ENCODE measurements at places on chromosomes 1 and 21.
A peak's percentile ranks its signal among the peaks of the same experiment; 100 is the strongest.

GRCh38 chr1:54696262-54696661, 19.4 kb upstream of the TTC4 start:
- no peak overlapping the region for H3K4me3 ChIP-seq
- H3K4me1 ChIP-seq: no peaks in the 10 kb centered on the region
- H3K27ac ChIP-seq: no peak overlapping the region
- H3K36me3 ChIP-seq: no peaks in the 10 kb centered on the region

- no peak overlapping the region for H3K4me3 ChIP-seq
- no peak for DNase-seq
- no peaks in the 10 kb centered on the region for H3K4me1 ChIP-seq
- no peaks in the 10 kb centered on the region for H3K27me3 ChIP-seq
Measured at GRCh38 chr1:35797380-35797779, 10.4 kb upstream of the AGO4 start.

- DNase-seq: no peak
- peak overlapping the region; percentile 30 for H3K4me3 ChIP-seq
- H3K4me1 ChIP-seq: peaks cover 20% of the 10 kb centered on the region
Measured at GRCh38 chr1:229894532-229894931, 172.5 kb upstream of the GALNT2 start.

GRCh38 chr1:54970901-54971300, 9.5 kb upstream of the TMEM61 start:
- H3K4me3 ChIP-seq: no peak overlapping the region
- no peak overlapping the region for H3K27ac ChIP-seq
- no peaks in the 10 kb centered on the region for H3K27me3 ChIP-seq
- H3K4me1 ChIP-seq: peaks cover 7% of the 10 kb centered on the region

DNA sequence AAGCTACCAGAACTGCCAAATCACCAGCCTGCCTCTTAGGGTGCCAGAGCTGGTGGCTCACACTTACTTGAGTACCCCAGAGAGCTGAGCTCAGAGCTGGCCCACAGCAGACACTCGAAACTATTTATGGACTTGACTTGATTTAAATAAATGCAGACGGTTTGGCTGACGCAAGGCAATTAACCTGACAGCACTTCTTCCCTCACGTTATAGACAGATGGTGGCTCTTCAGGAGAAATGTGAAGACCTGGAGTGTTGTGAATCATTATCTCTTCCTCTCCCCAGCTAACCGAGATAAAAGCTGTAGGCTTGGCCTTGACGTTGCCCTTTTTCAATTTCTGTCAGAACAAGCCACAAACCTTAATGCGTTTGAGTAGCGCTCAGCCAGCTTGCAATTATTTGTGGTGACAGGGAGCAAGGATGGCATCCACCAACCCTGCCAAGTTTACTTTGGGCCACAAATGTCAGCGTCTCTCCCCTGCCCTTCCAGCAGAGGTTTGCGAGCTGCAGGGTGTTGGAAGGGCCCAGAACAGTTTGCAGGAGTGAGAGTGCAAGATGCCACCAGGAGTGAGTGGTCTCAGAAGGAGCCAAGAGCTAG, 34.0 kb upstream of the BCAR3 start:
- H3K4me3 ChIP-seq: no peak overlapping the region
- no peaks in the 10 kb centered on the region for H3K36me3 ChIP-seq
- no peaks in the 10 kb centered on the region for H3K27me3 ChIP-seq
- H3K4me1 ChIP-seq: no peaks in the 10 kb centered on the region
- DNase-seq: no peak

GRCh38 chr21:25350056-25350455, 257.2 kb downstream of the MRPL39 start:
- H3K36me3 ChIP-seq: no peaks in the 10 kb centered on the region
- no peak overlapping the region for H3K27ac ChIP-seq
- no peaks in the 10 kb centered on the region for H3K4me1 ChIP-seq
- no peak overlapping the region for H3K4me3 ChIP-seq
- DNase-seq: peak; percentile 39
- no peaks in the 10 kb centered on the region for H3K27me3 ChIP-seq

DNA sequence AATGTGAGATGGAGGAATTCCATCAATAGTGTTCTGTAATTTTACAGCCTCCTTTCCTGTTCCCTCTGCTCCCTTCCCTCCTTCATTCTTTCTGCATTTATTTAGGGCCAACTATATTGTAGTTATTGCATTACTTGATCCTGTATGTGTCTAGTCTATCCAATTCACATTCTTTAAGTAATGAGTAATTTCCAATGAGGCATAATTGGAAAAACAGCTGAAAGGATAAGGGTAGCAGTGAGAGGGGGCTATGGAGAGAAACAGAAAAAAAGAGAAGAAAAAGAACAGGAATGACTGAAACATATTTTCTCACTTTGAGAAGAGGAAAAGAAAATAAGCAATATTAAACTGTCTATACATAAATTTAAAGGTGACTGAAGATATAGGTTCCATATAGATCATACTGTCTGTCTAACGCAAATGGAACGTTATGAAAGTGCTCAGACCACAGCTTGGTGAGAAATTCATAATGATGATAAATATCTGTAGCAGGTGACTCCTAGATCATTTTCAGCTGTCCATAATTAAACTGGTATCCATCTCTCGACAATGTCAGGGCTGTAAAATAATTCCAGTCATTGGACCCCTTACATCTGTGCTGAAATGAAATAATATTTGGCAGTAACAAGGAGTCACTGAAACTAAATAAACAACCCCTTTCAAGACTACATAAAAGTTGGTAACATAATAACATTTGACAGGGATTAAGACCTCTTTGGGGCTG, 61.8 kb downstream of the SPAG17 start:
- no peak for DNase-seq
- no peaks in the 10 kb centered on the region for H3K4me1 ChIP-seq
- no peaks in the 10 kb centered on the region for H3K36me3 ChIP-seq
- no peak overlapping the region for H3K4me3 ChIP-seq
- no peak overlapping the region for H3K27ac ChIP-seq

- H3K27ac ChIP-seq: no peak overlapping the region
- peak; percentile 75 for DNase-seq
- no peaks in the 10 kb centered on the region for H3K36me3 ChIP-seq
- H3K27me3 ChIP-seq: no peaks in the 10 kb centered on the region
- no peaks in the 10 kb centered on the region for H3K4me1 ChIP-seq
Measured at GRCh38 chr1:177385760-177386698, 215.3 kb downstream of the BRINP2 start.

DNA sequence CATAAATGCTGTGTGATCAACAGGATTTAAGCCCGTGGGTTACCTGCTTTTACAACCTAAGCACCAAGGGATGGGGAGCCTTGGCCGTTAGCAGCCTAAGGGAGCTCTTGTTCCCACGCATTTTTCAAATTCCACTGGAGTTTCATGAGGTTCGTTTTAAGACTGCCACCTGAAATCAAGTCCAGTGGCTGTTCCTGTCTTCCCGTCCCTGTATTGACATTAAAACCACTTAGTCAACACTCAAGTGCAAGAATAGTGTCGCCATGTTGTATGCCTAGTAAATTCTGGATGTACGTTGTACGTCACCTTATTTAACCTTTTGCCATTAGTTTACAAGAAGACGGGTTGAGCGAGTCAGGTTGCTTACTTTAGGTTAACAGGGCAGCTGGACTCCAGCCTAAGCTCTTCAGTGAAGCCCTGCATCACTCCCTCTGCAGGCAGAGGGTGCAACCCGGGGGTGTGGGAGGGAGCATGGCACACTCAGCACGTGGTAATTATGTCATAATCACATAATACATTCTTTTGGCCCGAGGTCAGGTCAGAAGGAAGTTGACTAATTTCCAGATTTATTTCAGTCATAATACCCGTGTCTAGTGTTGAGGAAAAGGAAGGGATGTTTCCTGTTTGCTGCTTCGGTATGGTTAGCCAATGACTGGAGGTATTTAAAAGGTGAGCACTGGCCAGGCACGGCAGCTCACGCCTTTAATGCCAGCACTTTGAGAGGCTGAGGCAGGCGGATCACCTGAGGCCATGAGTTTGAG, 42.5 kb downstream of the CNST start:
- H3K27ac ChIP-seq: peak overlapping the region; percentile 33
- DNase-seq: peak; percentile 73
- no peaks in the 10 kb centered on the region for H3K27me3 ChIP-seq
- H3K4me3 ChIP-seq: no peak overlapping the region

- H3K27ac ChIP-seq: no peak overlapping the region
- H3K4me1 ChIP-seq: no peaks in the 10 kb centered on the region
- no peak overlapping the region for H3K4me3 ChIP-seq
- no peak for DNase-seq
Measured at GRCh38 chr1:178010674-178011464, 41.0 kb upstream of the SEC16B start.

DNA sequence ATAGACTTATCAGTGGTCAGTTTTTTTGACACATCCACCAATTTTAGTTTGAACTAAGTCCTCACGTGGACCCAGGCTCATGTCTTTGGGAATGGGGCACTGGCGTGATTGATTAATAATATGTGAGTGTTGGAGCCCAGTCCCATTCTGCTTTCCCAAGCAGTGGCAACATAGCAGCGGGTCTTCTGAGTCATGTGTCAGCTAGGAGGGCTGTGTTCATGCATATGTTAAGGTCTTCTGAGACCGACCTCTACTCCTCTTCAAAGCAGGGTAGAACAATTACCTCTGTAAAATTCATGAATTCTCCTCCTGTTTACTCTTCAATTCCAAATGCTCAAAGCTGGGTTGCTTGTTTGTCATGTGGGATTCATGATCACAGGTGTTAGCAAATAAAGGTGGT, 291.3 kb downstream of the CAMTA1 start:
- H3K27me3 ChIP-seq: no peaks in the 10 kb centered on the region
- no peak overlapping the region for H3K27ac ChIP-seq
- no peak for DNase-seq
- no peaks in the 10 kb centered on the region for H3K36me3 ChIP-seq

DNA sequence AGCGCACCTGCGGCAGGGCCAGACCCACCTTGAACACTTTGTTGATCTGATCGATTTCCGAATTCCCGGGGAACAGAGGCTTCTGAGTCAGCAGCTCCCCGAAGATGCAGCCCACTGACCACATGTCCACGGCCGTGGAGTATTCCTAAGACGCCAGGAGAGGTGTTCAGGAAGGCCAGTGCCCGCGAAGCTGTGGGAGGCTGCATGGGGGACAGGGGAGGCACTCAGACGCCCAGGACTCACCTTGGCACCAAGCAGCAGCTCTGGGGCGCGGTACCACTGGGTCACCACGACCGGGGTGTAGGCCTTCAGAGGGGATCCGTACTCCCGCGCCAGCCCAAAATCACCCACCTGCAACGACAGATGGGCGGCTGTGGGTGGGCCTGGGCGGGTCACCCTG, 11.2 kb upstream of the SLC35E2B start:
- H3K36me3 ChIP-seq: no peaks in the 10 kb centered on the region
- H3K27me3 ChIP-seq: no peaks in the 10 kb centered on the region
- DNase-seq: no peak
- H3K4me1 ChIP-seq: no peaks in the 10 kb centered on the region
- H3K27ac ChIP-seq: no peak overlapping the region

All from A673 (cell line).